ENCODE measurements at places on chromosomes 7 and 10. TPM values are rescaled to one million over a fixed set of nuclear protein-coding genes. Genes with fewer than 3 reads are reported as not detected.

DNA sequence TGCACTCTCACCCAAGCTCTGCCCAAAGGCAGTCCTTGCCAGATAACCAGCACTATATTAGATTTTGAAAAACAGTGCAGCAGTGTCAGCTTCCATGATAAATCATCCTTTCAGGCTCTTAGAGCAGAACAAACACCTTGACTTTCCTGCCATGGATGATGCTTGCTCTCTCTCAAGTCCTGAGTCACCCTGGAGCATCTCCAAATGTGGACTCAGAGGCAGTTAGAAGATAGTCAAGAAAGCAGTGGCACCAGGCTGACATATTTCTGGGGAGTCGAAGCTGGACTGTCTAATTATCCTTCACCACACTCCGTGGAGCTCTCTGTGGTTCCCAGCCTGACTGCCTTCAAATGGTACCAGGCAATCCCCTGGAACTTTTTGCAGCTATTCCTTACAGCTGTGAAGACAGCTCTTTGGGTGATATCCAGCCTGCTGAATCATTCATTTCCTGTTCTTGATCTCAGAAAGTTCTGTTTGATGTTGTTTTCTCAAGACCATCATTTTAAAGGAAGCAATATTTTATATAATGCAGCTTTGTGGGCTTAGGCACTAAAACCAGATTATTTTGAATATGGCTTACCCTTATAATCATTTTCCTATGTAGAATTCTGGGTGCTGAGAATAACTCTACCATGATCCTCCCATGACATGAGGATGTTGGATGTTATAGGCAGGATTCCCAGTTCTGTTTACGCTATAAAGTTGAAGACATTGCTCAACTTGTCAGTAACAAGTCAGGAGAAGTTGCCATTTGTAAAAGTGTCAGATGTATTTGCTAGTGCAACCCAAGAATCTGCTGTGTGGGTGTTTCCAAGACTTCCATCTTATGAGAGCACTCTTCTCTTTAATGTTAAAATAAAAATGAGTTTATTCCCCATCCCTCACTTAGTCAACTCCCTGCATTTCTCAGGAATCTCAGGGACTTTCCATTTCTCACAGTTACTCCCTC lies 233.8 kb downstream of the C7orf25 start:
- no peak overlapping the region for H3K27ac ChIP-seq
- H3K4me3 ChIP-seq, result no peak overlapping the region
- no peaks in the 10 kb centered on the region for H3K27me3 ChIP-seq
- DNase-seq, result no peak
- no peaks in the 10 kb centered on the region for H3K36me3 ChIP-seq
- no peaks in the 10 kb centered on the region for H3K4me1 ChIP-seq

Gene TMEM229A
- total RNA-seq, result not detected

GRCh38 chr7:80018941-80019808 lies 115.5 kb upstream of the GNAI1 start:
- H3K4me1 ChIP-seq, result no peaks in the 10 kb centered on the region
- H3K36me3 ChIP-seq, result no peaks in the 10 kb centered on the region
- H3K4me3 ChIP-seq, result no peak overlapping the region
- peak; percentile 56 for DNase-seq
- no peak overlapping the region for H3K27ac ChIP-seq
- no peaks in the 10 kb centered on the region for H3K27me3 ChIP-seq

GRCh38 chr7:128989961-128990360 lies 52.2 kb downstream of the IRF5 start:
- no peak for DNase-seq
- H3K36me3 ChIP-seq, result peaks cover 93% of the 10 kb centered on the region
- H3K27me3 ChIP-seq, result no peaks in the 10 kb centered on the region
- no peaks in the 10 kb centered on the region for H3K4me1 ChIP-seq
- no peak overlapping the region for H3K4me3 ChIP-seq

DNA sequence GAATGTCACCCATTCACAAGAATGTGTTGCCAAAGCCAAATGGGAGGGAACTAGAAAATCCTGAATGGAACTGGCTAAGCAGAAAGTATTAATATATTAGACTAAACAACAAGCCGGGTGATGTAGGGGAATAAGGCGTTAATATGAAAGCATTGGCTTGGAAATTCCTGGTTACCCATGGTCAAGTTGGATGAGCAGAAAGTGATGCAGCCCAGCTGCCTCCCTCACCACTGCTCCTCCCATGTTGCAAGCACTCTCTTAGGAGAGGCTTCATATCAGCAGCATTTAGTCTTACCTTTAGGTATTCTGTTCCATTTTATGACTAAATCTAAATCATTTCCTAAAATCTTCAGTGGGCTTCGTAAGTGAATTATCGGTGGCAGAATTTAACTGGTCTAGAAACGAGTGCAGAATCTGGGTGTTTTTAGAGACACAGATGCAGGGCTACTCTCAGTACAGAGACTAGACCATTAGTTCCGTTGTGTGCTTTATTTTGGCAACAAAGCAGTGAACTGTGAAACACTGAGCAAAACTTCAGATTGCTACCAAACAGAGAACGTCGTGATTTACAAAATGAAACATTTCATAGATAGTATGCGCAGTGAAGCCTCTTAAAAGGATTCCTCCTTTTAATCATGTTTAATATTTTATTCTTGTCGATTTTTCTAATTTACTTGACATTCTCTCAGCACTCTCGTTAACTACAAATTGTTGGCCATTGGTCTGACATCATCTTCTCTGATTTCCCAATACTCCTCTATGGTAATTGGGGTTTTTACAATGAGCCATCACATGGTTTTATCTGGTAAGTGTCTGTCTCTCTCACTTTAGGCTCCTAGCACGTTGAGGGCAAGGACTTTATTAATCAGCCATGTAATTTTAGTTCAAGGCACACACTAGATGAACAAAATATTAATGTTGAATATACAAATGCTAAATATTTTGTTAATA lies 22.0 kb upstream of the HGF start:
- no peaks in the 10 kb centered on the region for H3K4me1 ChIP-seq
- H3K36me3 ChIP-seq, result no peaks in the 10 kb centered on the region
- DNase-seq, result no peak
- H3K4me3 ChIP-seq, result no peak overlapping the region
- H3K27ac ChIP-seq, result no peak overlapping the region
